ENCODE measurements at places on chromosomes 11 and 22.

GRCh38 chr11:124113890-124114289 is 1.4 kb upstream of the VWA5A start:
- DNase-seq = no peak

DNA sequence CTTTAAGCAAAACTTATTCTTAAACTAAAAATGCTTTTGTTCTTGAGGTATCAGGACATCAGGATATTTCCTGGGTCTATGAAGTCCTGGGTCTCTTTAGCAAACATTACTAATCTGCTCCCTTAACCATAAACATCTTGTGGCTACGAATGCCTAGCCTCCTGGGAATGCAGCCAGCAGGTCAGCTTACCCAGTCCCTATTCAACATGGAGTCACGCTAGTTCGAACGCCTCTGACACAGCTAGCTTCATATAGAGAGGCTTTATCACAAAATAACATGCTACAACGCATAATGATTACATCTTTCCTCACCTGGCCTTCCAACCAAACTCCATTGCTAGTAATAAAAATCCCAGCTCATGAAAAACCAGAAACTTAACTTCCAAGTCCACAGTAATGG is 17.5 kb upstream of the FIBIN start:
- DNase-seq = no peak

DNA sequence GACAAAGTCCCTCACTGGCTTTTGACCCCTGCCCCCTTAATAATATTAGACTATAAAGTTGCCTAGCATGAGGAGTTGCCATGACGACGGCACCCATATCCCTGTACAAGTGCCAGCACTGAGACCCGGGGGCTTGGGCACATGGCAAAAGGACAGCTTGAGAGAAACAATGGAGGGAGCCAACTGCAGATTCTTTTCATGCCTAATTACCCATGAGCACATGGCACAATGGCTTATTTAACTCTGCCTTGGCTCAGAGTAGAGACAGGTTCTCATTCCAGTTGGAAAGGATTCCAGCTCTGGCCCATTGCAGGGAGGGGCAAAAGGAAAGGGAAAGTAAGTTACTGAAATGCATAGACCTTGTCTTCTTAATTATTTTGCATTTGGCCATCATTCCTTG is 261.2 kb upstream of the UBASH3B start:
- no peak for DNase-seq

GRCh38 chr11:26782220-26782965 is 60.5 kb upstream of the SLC5A12 start:
- no peak for DNase-seq

GRCh38 chr22:31093086-31093850 is 12.2 kb downstream of the SMTN start:
- DNase-seq = no peak

DNA sequence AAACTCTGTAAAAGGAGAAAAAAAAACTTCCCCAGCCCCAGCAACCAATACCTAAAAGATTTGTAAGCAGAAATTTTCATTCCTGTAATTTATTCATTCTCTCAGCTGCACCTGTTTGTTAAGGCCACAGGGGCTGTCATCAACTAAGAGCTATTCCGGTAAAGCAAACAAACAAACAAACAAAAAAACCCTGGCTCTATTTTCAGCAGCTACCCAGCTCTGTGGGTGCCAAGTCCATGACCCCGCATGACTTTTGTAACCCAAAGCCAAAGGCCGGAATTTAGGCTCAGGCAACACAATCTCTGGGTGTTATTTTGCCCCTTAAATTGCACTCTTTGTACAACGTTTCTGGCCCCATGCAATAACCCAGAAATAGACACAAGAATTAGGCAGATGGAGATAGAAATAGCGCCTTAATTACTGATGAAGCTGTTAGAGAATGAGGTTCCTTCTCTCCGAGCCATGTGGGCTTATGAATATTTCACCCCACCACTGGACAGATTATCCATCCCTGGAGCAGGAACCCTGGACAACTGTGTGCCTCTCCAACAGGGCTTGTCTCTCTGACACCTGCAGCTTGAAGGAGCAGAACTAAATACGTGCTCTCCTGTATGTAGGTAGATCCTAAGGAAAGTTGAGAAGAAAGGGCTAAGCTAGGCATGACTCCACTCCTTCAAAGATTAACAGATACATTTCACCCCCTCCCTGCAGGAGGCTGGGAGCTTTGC is 29.4 kb downstream of the APOL6 start:
- no peak for DNase-seq

- no peak for DNase-seq
These were observed 718 bp downstream of the INTS5 start for GRCh38 chr11:62652161-62653006.
